ENCODE measurements at places on chromosomes 12 and 14.

GRCh38 chr14:89384023-89384422 lies 33.0 kb downstream of the FOXN3 start:
- no peak for DNase-seq

DNA sequence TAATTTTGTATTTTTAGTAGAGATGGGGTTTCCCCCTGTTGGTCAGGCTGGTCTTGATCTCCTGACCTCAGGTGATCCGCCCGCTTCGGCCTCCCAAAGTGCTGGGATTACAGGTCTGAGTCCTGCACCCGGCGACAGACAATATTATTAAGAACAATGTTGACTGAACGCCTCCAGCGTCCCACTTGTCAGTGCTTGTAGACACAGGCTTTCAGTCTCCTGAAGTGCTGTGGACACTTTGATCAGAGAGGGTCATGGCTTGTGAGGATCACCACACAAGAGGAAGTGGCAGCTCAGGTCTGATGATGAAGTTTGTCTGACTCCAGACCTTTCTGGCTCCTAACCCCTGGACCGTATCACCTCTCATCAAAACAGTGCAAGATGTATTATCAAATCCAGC lies 114.6 kb downstream of the CHST11 start:
- DNase-seq = no peak

DNA sequence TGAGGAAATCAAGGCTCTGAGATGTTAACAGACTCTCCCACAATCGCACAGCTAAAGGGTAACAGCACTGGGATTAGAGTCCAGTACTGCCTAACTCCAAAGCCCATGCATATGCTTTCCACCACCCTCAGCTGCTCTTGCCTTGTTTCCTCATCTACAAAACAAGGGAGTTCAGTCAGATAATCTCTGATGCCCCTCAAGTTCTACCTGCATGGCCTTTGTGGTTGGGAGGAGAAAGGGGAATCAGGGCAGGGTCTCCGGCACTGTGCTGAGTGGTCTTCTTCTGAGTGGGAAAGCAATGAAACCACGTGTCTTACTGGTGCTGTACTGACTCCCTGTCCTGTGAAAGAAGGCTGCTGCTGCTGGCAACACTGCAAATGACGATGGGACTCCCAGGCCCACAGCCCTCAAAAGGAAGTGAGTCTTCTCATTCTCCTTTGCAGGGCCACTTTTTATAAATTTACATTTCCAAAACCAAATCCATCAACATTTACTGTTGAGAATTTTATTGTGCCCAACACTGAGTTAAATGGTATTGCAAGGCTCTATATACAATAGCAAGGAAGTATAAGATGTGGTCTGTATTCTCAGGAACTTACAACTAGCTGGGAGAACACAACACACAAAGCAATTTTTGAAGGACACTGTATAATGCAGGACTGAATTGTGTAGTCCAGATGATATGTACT lies 19.7 kb upstream of the DUSP16 start:
- no peak for DNase-seq

DNA sequence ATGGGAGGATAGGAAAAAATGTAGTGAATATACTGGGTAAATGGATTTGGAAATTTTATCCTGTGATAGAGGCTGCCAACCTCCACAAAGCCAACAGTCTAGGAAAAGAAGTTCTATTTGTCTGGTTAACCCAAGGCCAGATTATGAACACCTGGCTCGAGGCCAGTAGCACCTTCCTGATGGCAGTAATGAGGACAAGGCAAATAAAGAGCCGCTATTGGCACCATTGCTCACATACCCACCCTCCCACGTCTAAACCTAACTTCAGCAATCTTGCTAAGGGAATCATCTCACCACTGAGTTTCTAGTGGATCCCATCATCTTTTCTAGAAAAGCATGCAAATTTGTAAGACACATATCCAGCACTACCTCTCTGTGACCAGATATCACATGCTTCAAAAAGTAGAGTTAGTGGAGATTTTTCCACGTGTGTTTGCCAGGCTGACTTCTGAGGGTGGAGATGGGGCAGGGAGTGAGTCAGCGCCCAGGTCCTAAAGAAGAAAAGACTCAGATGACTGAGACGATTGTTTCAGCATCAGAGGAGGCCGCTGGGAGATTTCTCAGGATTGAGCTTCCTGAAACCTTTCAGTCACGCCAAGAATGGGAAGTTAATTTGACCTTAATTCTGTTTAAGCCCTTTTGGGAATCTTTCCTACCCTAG lies 362.9 kb downstream of the EMP1 start:
- DNase-seq = no peak

- no peak for DNase-seq
Measured at GRCh38 chr12:110853836-110854235, 7.0 kb downstream of the CCDC63 start.

- DNase-seq = no peak
Measured at GRCh38 chr12:30814295-30814655, 59.5 kb upstream of the CAPRIN2 start.

DNA sequence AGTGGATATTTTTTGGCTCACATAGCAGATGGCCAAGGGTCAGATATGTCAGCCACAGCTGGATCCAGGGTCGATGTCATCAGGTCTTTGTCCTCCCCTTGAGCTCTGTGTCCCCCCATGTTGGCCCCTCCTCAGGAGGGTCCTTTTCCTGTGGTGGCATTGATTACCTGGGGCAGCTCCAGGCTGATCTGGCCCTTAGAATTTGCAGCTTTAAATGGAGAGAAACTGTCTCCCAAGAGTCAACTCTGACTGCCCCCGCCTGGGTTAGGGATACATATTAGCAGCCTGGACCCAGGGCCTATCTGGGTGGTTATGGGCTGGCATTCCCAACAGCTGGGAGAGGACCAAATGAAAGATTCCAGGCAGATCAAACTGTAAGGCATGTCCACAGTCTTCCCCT lies 330.5 kb downstream of the RGS6 start:
- no peak for DNase-seq

DNA sequence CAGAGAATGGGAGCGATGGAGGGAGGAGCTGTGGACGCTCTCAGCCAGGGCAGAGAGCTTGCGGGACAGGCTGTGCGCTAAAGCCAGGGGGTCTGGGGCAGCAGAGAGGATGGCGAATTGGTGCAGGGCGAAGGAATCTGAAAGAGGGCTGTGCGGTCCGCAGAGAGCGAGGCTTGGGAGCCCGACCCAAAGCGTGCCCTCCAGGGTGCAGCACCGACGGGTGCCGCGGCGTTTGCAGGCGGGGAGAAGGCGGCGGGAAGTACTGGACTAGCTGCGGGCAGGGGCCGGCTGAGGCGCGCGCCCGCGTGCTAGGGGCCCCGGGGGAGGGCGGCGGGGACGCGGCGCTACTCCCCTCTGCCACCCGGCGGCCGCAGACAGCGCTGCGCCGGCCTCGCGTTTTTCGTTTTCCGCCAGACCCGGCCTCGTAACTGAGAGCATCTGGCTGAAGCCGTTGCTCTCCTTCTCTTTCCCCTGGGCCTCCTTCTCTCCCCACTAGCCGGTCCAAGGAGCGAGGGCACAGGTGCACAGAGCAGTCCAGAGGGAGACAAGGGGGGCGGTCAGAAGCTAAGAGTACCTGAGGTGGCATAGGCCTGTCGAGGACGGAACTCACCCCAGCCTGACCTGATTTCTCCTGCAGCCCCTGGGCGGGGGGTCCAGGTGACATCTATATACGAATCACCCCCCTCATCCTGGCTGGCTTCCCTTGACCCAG lies 24.9 kb downstream of the SLC6A12 start:
- peak; percentile 17 for DNase-seq

DNA sequence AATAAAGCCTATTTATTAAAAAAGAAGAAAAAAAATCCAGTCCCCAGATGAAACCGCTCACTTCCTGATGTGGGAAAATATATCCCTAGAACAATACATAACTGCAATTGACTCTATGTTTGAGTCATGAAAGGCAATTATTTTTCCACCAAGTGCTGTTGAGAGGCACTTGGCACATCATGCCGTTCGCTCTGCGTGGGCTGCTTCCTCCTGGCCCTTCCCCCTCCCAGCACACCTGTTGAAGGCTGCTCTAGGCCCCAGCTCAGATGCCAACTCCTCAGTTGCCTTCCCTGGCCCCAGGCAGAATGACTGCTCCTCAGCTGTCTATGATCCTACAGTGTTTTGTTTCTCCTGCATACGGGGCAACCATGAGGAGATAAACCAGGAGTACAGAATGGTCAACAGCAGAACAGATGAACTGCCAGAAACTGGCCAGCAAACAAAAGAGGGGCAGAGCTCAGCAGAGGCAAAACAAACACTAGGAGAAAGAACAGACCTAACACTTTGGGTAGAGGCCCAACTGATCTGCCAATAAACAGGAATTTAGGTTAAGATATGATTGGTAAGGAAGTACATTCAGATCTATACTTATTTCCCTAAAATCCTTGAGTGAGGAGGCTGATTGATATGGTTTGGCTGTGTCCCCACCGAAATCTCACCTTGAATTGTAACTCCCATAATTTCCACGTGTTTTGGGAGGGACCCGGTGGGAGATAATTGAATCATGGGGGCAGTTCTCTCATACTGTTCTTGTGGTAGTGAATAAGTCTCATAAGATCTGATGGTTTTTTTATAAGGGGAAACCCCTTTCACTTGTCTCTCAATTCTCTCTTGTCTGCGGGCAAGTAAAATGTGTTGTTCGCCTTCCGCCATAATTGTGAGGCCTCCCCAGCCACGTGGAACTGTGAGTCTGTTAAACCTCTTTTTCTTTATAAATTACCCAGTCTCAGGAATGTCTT lies 58.6 kb downstream of the SLC38A1 start:
- DNase-seq = peak; percentile 31

GRCh38 chr12:24630446-24630845 lies 318.5 kb downstream of the BCAT1 start:
- DNase-seq = no peak

DNA sequence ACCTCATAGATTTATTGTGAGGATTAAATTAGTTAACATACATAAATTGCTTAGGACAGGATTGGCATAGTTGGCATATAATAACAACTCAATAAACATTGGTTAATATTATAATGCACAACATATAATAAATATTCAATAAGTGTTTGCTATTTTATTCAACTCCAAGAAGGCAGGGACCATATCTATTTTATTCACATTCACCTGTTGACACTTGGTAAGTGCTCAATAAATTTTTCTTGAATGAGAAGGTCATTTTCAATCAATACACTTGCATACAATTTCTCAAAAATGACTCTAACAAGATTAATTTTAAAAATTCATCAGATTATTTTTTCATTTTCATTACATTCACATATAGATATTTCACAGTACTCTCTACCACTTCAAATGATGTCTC lies 12.4 kb upstream of the NUP107 start:
- DNase-seq = no peak

DNA sequence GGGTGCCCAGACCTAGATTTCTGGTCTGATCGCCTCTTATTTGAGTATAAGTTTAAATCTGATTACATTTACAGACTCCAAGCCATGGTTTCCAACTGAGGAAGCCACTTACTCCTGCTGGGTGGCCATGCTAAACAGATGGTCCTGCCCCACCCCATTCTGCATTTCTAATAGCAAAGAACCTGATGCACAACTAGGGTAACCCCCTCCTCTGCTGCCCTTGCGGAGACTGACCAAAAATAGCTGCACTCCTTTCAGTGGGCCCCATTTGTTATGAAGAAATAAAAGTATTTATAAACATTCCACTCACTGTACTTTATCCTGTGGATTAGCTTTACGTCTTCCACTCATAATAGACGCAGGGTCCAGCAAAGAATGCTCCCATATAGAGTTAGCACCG lies 6.8 kb downstream of the GIT2 start:
- no peak for DNase-seq

GRCh38 chr12:65200007-65200665 lies 30.8 kb downstream of the LEMD3 start:
- DNase-seq = no peak

DNA sequence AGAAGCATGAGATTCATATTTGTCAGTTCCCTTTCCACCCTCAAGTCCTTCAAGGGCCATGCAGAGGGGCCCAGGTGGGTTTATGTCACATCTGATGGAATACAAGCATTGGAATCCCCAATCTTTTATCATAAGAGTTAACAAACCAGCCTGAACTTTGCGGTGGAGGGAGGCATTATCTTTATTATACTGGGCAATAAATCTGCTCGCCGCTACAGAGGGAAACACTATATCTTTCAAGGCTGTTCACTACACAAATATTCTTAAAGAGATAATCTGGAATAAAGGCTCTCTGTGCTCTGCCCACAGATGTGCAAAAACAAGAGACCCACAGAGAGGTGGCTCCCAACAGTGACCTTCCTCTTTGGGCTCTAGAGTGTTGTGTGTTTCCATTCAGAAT lies 153.6 kb upstream of the PLEKHA5 start:
- no peak for DNase-seq

- no peak for DNase-seq
Measured at GRCh38 chr12:53500142-53500775, 824 bp upstream of the TARBP2 start.

GRCh38 chr14:61561104-61561503 lies 134.2 kb upstream of the HIF1A start:
- DNase-seq = no peak

DNA sequence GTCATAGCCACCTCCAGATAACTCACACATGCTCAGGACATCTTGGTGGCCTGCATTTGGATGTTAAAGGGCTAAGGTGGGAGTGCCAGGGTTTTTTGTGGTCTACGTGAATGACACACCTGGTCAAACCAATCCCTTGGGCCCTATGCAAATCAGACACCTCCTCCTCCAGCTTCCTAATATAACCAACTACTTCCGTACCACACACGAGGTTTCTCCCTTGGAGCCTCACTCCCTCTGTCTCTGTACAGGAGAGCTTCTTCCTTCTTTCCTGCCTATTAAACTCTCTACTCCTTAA lies 19.6 kb downstream of the APOBEC1 start:
- DNase-seq = no peak

DNA sequence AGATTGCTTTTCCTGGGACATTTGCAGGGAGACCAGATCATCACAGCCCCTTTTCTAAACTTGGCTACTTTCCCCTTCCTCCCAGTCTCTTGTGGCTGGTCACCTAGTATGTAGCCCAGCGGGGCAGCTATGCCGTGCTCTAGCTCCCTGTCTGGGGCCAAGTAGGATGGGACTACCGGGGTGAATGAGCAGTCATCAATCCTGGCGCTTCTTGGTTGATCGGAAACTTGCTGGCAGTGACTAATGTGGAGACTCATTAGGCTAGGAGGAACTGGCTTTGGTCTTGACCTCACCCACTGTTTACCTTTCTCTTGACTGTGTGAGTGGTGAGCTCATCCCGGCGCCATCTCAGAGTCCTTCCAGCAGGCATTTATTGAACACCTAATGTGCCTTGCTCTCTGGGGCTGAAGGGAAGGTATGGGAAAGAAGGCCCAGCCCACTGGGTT lies 15.9 kb downstream of the PLEKHG3 start:
- no peak for DNase-seq

Data from activated T-helper 1 cell treated with anti-CD3 and anti-CD28 coated beads, Interleukin-12 subunit alpha, Interleukin-12 subunit beta, Interleukin-2, Interleukin-4 antibody, amounts not matched to agents 30 ng/mL and 10 ng/mL and 1 ng/mL, durations not matched to agents 14 hours and 24 hours and 36 hours (primary cell).